Right renal cortex interstitium (tissue), 3 donors: ENCODE measurements at places on chromosomes 7 and 10. TPM values are rescaled to one million over a fixed set of nuclear protein-coding genes. Genes with fewer than 3 reads are reported as not detected.

Gene ANXA8
- polyA plus RNA-seq = 0.20 TPM

Gene NODAL
- polyA plus RNA-seq = 0.26 TPM

Gene VWDE
- polyA plus RNA-seq = 3.1 TPM

Gene ZNF25
- polyA plus RNA-seq = 14.2 TPM

GRCh38 chr7:138186951-138187351, 110.7 kb downstream of the AKR1D1 start:
- no peak for DNase-seq

- DNase-seq = no peak
Observed at GRCh38 chr7:141339603-141340002, 211.6 kb upstream of the AGK start.

DNA sequence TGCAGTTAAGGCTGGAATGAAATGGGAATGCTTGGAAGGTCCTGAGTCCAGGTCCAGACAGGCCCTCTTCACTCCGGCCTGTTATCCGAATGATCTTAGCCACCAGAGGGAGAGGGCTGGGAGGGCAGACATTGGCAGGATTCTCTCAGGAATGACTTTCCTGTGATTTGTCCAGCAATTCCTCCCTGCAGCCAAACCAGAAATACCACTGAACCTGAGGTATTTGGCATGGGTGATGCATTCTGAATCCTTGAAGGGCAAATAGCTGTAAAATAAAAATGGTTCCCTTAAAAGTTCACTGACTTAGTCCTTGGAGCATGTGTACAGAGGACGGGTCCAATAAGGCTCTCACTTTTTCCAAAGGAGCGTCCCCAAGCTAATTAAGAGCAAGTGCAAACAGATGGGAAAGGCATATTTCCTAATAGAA, 77.5 kb upstream of the HABP2 start:
- no peak for DNase-seq

DNA sequence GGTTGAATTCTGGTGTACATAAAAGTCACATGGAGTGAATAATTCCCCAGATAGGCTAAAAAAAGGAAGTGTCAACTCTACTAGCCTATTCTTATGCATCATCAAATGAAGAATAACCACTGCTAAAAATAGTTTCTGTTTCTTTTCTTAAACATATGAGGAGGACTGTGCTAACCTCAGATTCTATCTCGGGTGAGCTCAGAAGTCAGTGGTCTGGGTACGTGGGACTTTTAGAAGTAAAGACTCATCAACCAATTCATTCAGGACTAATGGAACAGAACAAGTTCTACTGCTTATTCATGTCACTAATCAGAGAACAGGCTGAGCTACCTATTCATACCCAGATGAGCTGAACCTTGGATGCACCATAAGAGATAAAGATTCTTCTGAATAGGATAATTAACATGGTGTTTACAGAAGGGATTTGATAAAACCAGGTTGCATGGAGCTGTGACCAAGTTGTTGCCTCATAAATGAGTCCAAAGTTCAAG, 9.5 kb upstream of the ASAH2 start:
- DNase-seq = no peak

DNA sequence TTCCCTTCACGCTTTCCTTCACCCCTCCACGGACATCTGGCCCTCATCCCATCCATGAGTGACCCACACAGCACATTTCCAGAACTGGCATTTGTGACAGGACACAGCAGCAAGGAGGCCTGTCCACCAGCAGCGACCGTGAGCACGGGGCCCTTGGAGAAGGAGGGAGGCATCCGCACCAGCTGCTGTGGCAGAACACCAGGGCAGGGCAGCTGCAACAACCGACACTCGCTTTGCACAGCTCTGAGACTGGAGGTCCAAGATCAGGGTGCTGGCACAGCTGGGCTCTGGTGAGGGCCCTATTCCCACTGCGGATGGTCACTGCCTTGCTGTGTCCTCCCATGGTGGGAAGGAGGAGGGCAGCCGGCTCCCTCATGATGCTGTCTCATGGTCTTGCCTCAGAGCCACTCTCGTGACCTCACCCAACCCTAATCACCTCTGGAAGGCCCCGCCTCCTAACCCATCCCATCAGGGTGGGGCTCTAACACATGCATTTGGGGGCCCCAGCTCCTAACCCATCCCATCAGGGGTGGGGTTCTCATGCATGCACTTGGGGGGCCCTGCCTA, 36.7 kb downstream of the PTPRN2 start:
- DNase-seq = no peak

GRCh38 chr10:95988702-95989101, 54.7 kb upstream of the CCNJ start:
- DNase-seq = no peak

GRCh38 chr7:77561352-77561751, 24.3 kb downstream of the PTPN12 start:
- DNase-seq = no peak

GRCh38 chr7:4302203-4302905, 379.7 kb upstream of the FOXK1 start:
- no peak for DNase-seq

DNA sequence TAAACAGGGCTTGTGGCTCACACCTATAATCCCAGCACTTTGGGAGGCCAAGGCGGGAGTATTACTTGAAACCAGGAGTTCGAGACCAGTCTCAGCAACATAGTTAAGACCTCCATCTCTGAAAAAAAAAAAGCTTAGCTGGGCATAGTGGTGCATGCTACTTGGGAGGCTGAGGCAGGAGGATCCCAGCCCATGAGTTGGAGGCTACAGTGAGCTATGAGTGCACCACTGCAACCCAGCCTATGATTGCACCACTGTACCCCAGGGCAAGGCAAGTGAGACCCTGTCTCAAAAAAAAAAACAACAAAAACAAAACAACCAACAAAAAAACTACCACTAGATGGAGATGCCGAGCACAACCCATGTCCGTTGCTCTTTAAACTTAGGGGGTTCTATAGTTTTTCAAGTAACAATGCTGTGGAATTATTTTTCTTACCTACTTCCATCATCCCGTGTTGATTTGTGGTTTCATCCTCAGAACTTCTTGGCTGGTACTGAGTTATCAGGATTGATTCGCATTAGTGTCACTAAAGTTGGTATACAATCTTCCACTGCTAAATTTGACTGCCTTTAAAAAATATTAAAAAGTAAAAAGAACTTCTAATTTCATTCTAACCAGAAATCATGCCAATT, 12.2 kb upstream of the REPIN1 start:
- DNase-seq = no peak

DNA sequence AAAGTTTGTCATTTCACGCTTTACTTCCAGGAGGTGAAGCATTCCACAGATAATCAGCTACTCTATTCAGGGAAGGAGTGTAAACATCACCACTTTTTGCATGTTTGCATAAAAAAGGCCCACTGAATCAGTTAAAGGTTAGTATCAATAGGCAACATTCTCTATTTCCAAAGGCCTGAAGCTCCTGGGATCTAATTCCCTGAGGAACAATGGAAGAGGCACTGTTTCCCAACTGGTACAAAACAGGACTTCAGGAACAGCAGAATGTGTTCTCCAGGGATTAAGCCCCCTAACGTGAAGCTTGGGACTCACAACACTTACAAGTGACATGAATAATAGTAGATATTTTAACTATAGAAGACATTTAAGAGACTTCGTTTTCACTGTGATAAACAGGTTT, 6.1 kb downstream of the LRRN3 start:
- no peak for DNase-seq

- no peak for DNase-seq
Observed at GRCh38 chr7:106288263-106288662, 3.5 kb upstream of the NAMPT start.

- no peak for DNase-seq
Observed at GRCh38 chr10:132492323-132493025, 45.1 kb upstream of the INPP5A start.

- no peak for DNase-seq
Observed at GRCh38 chr7:78702770-78703169, 750.7 kb downstream of the MAGI2 start.

DNA sequence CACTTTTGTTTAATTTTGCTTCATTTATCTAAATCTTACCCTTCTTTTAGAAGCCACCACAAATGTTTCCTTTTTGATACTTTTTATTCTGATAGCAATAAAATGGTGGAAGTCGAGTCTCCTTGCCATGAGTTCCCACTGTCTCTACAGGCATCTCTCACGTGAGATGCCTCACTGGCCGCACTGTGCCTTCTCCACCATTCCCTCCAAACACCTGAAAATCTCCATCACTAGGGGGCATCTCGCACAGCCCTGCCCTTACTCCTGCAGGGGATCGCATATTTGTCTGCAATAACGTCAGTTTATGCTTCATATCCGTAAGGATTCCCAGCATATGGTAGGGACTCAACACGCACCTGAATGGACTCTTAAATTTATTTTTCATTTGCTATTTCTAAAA, 56.3 kb upstream of the NCAPG2 start:
- no peak for DNase-seq

DNA sequence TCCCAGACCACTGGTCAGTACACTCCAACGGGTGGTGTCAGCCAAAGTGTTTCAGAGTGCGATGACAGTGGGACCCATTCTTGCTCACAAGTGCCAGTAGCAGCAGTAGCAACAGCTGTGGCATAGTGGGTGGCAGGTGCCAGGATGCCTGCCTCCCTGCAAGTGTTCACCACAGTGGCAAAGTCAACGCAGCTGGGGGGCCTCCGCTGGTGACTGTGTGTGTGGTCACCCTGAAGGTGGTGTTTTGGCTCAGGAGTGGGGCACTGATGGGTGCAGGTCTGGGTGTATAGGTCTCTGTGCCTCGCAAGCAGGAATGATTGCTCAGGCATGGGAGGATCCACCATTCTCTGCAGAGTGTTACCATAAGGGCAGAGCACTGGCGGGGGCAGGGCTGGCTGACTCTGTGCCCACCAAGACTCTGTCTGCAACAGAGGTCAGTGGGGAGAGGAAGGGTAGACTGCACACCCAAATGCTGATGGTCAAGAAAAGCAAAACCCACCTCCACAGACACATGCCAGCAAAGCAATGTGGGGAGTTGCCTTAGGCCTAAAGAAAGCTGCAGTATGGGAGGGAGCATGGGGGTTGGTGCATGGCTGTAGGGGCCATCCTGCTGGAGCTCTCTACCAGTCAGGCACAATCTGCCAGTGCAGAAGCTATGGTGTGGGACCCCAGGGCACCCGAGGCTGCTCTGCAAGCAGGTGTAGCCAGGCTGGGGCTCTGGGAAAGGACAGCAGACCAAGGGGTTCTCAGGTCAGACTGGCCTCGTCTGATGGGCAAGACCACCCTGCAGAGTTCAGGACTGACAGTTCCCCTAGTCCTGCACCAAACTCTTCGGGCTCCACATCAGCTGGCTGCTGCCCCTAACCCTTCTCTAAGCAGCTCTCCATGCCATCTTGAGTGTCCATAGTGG, 368.1 kb downstream of the CTNNA3 start:
- DNase-seq = no peak

DNA sequence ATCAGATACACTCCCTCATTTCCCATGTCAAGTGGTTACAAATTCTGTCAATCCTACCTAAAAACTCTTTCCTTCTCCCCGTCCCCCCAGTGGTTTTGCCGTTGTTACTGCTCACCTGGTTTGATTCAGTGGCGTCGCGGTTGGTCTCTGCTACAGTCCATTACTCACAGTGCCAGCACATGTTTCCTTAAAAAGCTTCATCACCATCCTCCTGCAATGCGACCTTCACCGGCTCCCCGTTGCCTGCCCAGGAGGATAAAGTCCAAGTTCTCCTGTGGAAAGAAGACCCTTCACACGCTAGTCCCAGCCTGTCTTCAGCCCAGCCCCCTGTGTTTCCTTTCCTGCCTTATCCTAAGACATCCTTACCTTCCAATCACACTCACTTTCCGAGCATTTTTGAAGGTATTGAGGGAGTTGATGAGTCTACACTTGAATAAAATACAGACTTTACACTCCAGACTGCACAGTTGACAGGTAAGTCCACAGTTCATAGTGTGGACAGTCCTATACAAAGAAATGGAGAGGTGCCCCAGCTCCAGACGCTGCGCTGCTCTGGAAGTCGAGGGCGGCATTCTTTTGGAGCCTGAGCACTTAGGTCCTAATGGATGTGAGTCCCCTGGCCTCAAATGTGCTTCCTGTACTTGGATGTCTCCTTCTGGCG, 3.4 kb upstream of the LARP4B start:
- no peak for DNase-seq
